ENCODE measurements at places on chromosomes 7 and 10. TPM values are rescaled to one million over a fixed set of nuclear protein-coding genes. Genes with fewer than 3 reads are reported as not detected.

The PRDX3 gene
- total RNA-seq: 124 TPM

The MSMB gene
- total RNA-seq: not detected

The GNAT3 gene
- total RNA-seq: not detected

The TMEM236 gene
- total RNA-seq: 0.12 TPM

The AGMO gene
- not detected for total RNA-seq

The FXYD4 gene
- total RNA-seq: not detected

The GCK gene
- not detected for total RNA-seq

The MPP7 gene
- total RNA-seq: 1.4 TPM

The AKR1C4 gene
- not detected for total RNA-seq

The PAX4 gene
- total RNA-seq: not detected

The LEP gene
- not detected for total RNA-seq

The EPHB6 gene
- 7.5 TPM for total RNA-seq

The FEZF1 gene
- total RNA-seq: not detected

The PDE1C gene
- total RNA-seq: not detected

The CYP2C9 gene
- total RNA-seq: not detected

The ASB15 gene
- not detected for total RNA-seq

The CYP26A1 gene
- not detected for total RNA-seq

The GIMAP7 gene
- total RNA-seq: 89.7 TPM

The FERD3L gene
- not detected for total RNA-seq

The ASB13 gene
- total RNA-seq: 4.4 TPM

The SCRN1 gene
- total RNA-seq: 4.9 TPM

The PPP1R17 gene
- total RNA-seq: not detected

The GDF2 gene
- total RNA-seq: not detected

The ZPBP gene
- total RNA-seq: not detected

The MEOX2 gene
- total RNA-seq: not detected

The GARIN1A gene
- total RNA-seq: 0.47 TPM

The TDRD1 gene
- 0.05 TPM for total RNA-seq

The DPYSL4 gene
- total RNA-seq: 1.5 TPM

The ZNF117 gene
- total RNA-seq: 4.9 TPM

The TMEM273 gene
- total RNA-seq: 72.0 TPM

The INA gene
- 0.09 TPM for total RNA-seq

The CCL24 gene
- not detected for total RNA-seq

The ZMYND11 gene
- 31.8 TPM for total RNA-seq

The NRF1 gene
- 26.4 TPM for total RNA-seq

The NUTM2E gene
- total RNA-seq: 0.28 TPM

The CYP2C8 gene
- total RNA-seq: not detected

The AKR1B15 gene
- total RNA-seq: not detected

The CALCR gene
- not detected for total RNA-seq

The PTPN20 gene
- total RNA-seq: 1.1 TPM

The CPED1 gene
- not detected for total RNA-seq

The SLC26A5 gene
- not detected for total RNA-seq

The PON1 gene
- total RNA-seq: not detected

The CUBN gene
- 1.1 TPM for total RNA-seq

The VWA2 gene
- total RNA-seq: not detected

The LAMTOR4 gene
- total RNA-seq: 151 TPM

The TOMM7 gene
- total RNA-seq: 229 TPM

The TSPAN15 gene
- 4.2 TPM for total RNA-seq

The BTBD16 gene
- total RNA-seq: not detected

The STEAP1B gene
- 0.37 TPM for total RNA-seq

The FOXI2 gene
- not detected for total RNA-seq

The PNLIPRP1 gene
- total RNA-seq: not detected

The TBX20 gene
- not detected for total RNA-seq

Measured in activated CD8-positive, alpha-beta memory T cell treated with anti-CD3 and anti-CD28 coated beads, Interleukin-2, amount 10 ng/mL, durations not matched to agents 7 days and 5 days (primary cell).